ENCODE measurements at places on chromosomes 2 and 18.

GRCh38 chr2:187214306-187214705 is 233.7 kb downstream of the CALCRL start:
- DNase-seq: no peak

- DNase-seq: no peak
These were observed 13.3 kb downstream of the NDUFAF7 start for GRCh38 chr2:37244755-37245154.

DNA sequence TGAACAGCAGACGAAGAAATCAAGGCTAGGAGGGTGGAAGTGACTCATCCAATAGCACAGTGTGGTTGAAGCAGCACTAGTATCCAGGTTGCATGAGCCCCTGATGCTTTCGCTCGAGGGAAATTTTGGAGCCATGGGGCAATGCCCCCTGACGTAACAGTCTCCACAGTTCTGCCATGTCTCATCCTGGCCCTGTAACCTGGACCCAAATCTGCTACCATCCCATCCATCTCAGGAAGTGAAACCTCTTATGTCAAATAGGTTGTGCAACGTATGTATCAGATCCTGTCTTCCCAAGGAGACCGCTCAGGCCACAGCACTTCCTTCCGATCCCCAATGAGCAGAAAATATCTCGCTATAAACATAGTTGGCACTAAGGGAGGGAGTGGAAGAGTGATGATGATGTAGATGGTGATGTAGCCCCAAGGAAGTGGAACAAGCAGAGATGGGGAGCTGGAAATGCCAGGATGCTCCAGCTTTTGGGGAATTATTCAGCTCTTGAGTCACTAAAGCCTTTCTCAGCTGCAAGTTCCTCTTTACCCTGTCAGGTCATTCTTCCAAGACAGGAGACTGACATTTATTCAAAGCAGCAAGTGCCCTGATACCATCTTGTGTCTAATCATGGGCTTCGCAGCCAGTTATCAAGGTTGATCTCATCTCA is 3.0 kb upstream of the IL1B start:
- DNase-seq: no peak

DNA sequence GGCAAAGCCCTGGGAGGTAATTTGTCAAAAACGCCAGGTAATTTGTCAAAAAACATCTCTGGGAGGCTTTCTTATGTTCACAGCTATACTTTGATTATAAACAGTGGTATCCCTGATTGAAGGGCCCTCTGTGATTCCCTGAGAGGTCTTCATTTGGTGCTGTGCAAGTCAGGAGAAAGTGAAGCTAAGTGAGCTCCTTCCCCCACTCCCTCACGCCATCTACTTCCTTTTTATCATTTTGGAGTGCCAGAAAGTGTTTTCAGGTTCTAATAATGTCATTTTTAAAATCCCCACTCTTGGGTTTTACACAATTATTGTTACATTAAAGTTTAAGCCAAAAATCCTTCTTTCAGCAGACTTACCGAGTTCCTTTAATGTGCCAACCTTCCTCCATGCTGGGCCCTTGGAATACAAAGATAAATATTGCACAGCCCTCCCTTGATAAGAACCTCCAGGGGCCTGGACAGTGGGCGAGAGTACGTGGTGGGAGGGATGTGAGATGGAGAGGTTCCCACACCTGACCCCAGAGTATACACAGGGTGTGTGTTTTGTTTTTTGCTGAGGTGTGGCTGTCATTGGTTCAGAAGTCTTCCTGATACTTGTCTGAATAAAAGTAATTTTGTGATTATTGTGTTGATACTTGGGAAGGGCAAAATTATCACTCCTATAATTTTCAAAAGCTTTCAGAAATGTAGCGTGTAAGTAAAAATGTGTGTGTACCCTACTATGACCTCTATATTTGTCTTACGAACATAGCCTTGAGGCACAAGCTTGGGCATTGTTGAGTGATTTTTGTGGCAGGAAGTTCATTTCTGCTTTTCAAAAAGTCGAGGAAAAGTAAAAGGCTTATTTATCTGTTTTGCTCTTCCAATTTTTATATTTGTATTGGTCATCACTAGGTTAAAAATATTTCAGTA is 8.2 kb downstream of the MAPRE2 start:
- no peak for DNase-seq

DNA sequence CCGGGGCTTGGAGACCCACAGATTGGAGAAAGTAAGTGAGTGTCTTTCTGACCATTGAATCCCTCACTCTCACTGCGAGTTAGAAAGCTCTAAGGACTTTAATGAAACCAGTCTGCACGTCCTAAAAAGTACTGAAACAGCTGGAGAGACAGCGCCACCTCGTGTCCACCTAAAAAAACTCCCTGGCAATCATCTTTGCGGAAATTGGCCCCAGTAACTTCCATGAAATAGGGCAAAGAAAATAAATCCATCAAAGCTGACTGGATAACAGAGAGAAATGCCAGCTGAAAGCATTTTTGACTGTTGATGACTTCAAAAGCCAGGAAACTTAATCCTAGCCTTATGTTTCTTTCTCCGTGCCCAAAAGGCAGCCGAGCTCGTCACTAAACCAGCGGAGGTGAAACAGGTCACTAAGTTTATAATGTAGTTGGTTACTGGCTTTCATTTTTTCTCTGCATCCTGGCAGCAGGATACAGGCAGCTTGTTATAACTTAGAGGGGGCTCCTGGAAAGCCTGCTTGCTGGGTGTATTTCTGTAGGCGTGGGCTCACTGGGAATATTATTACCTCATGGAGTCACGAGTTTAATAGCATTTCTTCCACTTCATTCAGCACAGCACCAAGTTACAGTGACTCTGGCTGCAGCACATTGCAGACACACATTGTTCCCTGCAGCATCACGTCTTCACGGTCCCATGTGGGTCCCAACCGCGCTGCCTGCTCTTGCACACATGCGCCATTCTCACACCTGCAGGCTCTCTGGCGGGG is 266.5 kb downstream of the HRH4 start:
- DNase-seq: peak; percentile 52

DNA sequence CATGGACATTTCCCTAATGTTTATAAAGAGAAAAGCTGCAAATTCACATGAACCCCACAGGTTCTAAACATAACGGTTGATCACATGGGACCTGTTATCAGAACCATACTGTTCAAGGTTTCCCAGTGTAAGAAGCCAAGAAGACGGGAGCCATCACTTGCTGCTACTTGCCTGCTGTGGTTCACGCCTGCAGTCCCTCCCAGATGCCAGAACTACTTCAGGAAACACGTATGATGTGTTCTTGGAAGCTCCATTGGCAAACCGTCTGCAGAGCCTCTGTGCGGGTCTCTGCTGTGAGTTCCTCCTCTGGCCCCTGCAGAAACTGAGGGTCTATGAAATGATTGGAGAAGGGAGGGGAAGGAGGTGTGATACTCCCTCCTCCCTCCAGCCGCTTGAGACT is 75.2 kb downstream of the CABLES1 start:
- no peak for DNase-seq

GRCh38 chr2:74206180-74206688 is 7.8 kb downstream of the MTHFD2 start:
- DNase-seq: no peak

- DNase-seq: no peak
These were observed 145.0 kb upstream of the HDAC4 start for GRCh38 chr2:239545741-239546392.

- no peak for DNase-seq
These were observed 60.1 kb upstream of the KIF5C start for GRCh38 chr2:148814860-148815419.

GRCh38 chr2:57523304-57523703 is 523.3 kb upstream of the VRK2 start:
- no peak for DNase-seq

DNA sequence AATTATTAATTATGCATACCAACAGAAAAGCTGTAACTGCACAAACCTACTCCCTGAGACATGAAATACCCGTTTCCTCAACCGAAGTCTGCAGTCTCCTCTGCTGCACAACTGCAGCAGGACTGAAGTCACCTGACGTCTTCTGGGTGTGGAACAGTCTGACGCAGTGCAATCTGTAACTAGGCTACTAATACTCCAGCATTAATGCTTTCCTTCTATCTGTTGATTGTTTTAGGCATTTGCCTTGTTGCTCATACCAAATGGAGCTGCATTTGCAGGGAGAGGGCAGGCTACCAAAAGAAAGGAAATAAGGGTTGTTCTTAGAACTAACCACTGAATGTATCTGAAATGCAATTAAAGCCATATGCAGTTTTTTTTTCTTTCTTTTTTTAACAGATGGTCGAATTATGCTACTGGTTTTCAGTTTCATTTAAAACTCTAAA is 40.1 kb downstream of the RTN4 start:
- DNase-seq: peak; percentile 16

DNA sequence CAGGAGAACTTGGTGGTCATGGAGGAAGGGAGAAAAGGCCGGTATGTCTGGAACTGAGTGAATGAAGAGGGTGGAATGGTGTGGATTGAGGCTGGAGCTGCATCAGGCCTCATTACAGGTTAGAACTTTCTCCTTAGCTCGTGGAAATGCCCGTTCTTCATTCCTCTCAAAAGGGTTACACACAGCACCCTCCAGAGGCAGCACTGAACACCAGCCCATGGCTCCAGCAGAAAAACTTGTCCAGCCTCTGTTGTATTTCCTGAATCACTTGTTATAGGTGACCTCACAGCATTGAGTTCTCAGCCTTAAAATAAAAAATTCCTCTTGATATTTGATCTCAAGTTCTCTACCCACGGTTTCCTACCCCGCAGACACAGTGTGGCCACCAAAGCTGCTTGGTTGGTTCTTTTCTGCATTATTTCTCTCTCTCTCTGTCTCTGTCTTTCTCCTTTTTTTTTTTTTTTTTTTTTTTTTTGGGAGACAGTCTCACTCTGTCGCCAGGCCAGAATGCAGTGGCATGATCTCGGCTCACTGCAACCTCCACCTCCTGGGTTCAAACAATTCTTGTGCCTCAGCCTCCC is 89.6 kb downstream of the ITGB1BP1 start:
- no peak for DNase-seq
